ENCODE measurements at places on chromosomes 12 and 14. TPM values are rescaled to one million over a fixed set of nuclear protein-coding genes. Genes with fewer than 3 reads are reported as not detected.

TAS2R42 gene
- not detected for polyA plus RNA-seq

SMIM41 gene
- 0.61 TPM for polyA plus RNA-seq

TCL1B gene
- not detected for polyA plus RNA-seq

MANSC4 gene
- not detected for polyA plus RNA-seq

GRCh38 chr14:60738843-60739508 is 4.4 kb downstream of the MNAT1 start:
- no peak for DNase-seq

Data from right cardiac atrium (tissue), 5 donors.